Stimulated activated CD4-positive, alpha-beta T cell treated with anti-CD3 and anti-CD28 coated beads, TNF-alpha, amount 100 ng/mL, for 48 hours (primary cell): ENCODE measurements at places on chromosomes 11 and 22.

- no peak for DNase-seq
Observed at GRCh38 chr22:20439928-20440575, 2.4 kb upstream of the SCARF2 start.

- no peak for DNase-seq
Observed at GRCh38 chr11:2360081-2360642, 16.9 kb upstream of the CD81 start.

DNA sequence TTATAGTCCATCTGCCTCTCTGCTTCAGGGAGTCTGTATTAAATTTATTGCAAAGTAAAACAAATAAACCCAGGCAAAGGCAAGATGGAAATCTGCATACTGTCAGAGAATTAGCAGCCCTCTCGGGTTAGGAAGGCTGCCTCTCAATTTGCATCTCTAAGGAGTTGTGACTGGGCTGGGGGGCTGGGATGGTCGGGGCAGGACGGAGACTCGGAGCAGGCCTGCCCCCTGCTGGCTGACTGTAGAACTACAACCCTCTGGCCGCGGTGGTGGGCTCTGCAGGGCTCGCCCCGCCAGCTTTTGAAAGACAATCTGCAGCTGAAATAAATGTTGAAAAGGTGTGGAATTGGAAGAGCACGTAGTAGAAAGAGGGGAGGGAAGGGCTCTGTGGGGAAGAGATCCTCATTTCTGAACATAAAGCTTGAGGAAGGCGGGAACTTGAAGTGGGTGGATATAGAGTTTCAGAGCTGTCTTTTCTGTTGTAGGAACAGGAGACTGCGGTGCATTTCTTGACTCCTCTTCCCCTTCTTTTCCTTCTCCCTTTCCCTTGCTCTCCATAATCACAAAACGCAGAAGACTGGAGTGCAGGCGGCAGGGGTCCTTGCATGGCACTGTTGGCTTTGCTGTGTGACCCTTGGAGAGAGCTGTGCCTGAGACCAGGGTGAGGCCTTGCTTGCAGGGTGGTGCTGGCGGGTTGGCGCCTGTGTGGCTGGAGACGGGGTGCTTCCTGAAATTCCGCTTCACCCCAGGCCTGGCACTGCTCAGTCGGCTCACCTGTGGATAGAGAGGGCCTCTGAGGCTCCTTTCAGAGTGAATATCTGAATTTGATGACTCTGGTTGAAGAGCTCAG, 22.6 kb upstream of the PKNOX2 start:
- peak; percentile 46 for DNase-seq

DNA sequence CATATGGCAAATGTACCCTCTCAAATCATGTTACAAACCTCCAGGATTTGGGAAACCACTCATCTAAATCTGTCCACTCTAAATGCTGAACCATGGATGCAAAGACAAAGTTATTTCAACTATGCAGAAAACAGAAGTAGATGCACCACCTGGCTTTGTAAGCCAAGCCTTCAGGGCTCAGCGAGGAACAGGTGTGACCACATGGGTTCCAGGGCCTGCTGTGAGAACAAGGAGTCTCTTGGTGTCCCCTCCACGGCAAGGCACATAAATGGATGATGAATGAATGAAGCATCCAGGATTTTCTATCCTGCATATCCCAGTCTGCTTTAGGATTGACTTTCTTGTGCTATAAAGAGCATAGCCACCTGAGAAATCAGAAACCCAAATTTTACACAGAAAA, 284.5 kb downstream of the LARGE1 start:
- no peak for DNase-seq

DNA sequence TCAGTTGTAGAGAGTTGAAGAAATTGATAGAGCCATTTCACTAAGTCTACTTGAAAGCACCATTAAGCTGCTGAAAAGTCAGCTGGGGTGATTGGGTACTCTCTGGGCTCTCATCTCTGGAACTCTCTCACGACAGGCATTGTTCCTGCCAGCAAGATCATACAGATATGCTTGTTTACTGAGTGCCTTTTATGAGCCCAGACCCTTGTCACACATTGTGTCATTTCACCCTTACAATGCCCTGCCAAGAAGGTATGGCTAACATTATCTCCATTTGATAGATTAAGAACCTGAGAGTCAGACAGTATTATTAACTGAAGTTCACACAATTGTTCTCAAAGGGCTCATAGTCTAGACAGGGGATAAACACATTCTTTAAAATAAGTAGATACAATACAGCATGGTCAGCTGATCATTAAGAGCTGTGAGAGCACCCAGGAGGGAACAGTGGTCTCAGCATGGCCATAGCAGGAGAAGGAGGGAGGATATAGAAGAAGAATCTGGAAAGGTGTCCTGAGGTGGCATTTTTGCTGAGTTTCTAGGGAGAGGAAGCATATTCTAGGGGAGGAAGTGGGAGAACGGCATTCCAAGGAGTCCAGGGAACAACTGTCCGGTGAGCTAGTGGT, 580.5 kb downstream of the INSC start:
- no peak for DNase-seq

DNA sequence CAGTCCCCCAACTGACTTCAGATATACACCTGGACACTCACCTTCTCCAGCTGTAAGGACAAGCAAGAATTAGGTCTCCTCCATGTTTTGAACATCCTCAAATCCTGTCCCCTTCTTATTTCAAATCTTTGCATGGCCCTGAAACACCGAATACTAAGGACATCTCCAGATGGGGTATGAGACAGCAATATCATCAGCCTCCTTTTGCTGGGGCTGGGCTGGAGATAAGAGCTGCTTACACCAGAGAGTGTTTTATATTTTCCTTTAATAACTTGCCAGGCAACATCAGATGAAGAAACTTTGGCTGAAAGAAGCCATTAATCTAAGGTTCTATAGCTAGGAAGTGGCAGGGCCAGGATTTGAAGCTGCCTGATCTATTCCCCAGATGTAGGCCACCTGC, 21.6 kb downstream of the TUG1 start:
- DNase-seq, result no peak

DNA sequence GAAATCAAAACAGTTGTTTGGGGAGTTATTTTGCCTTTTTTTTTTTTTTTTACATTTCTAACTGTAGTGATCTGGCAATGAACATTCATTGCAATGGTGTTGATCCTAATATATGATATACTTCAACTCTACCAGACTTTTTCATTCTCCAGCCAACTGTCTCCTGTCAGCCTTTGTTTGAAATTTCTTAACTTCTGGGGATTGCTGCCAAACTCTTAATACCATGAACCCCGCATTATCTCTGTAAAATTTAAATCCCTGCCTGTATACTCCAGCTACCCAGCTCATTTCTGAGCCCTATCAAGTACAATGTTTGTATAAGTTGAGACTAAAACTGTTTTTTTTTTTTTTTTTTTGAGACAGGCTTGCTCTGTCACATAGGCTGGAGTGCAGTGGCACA, 280.7 kb downstream of the TTC28 start:
- DNase-seq, result no peak
